ENCODE measurements at places on chromosomes 11 and 22.

DNA sequence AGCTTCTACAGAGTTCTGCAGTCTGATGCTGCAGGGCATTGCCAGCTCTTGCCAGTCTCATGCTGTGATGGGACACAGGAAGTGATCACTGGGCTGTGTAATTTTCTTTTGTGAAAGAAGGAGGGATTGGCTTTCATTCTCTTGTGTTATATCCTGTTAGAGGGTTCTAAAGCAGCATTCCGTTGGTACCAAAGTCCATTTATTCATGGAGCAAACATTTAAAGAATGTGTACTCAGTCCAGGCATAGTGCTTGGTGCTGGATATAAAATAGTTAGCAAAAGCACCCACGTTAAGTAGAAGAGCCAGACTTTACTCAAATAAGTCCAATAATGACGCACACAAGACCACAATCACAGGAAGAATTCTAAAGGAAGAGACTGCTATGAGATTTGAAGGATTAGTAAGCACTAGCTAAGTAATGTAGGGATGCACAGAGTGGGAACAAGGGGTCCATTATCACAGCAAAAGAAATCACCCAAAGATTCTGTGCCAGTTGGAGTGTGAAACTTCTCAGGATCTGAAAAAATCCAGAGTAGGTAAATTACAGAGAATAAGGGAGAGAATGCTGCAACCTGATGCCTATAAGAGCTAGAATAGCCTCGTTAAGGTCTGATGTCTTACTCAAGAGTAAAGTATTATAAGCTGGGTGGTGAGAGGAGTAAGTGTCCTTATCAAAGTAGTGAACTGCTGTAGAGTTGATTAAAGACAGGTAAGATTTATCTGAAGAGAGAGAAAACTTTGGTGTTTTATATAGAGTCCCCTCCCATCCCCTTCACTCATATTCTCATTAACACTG is 728.3 kb downstream of the METTL15 start:
- peak; percentile 99 for DNase-seq

GRCh38 chr11:2135648-2136201 is 3.5 kb downstream of the IGF2 start:
- no peak for DNase-seq

GRCh38 chr11:83681031-83681781 is 395.0 kb upstream of the CCDC90B start:
- no peak for DNase-seq

DNA sequence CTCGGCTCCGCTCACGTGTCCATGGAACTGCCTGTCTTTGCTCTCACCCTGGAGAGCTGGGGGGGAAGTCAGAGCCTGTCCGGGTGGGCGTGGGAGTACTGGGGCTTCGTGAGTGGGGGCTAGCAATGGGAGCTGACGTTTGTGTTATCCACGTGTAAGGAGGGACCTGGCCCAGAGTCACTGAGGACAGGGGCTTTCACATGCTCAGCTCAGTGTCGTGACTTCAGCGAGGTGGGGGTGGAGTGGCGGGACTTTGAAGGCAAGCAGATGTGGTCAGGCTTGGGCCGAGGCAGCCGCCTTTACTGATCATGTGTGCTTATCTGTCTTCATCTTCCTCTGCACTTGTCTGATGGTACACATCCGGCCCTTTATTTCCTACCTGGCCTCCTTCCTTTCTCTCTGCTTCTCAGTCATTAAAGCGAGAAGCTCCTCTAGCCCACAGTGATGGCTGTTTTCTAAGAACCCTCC is 113.1 kb upstream of the NNMT start:
- DNase-seq: no peak

GRCh38 chr22:42169055-42169469 is 38.5 kb upstream of the CYP2D6 start:
- no peak for DNase-seq

GRCh38 chr11:17978553-17979287 is 34.1 kb downstream of the SERGEF start:
- no peak for DNase-seq

DNA sequence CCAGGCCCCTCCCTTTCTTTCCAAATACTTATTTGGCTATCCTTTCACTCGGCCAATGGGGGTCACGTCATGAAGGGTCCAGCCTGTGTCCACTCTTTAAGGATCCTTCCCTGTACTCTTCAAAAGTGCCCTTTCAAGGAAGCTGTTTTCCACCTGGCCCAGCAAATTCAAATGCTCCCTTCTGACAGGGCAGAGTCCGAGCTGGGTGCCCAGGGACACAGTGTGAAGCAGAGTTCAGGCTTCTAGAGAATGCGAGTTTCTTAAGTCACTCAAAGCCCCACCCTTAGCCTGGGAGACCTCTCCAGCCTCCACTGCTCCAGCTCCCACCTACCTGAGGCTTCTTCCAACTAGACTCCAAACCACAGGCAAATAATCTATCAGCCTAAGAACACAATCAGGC is 5.5 kb upstream of the APOA1 start:
- DNase-seq: no peak
